ENCODE measurements at places on chromosomes 3 and 15.

GRCh38 chr3:121648219-121648958 lies 12.3 kb downstream of the HCLS1 start:
- no peak for DNase-seq

- no peak for DNase-seq
Observed at GRCh38 chr3:181487236-181487978, 224.3 kb upstream of the SOX2 start.

- no peak for DNase-seq
Observed at GRCh38 chr15:88512078-88512477, 34.4 kb downstream of the DET1 start.

DNA sequence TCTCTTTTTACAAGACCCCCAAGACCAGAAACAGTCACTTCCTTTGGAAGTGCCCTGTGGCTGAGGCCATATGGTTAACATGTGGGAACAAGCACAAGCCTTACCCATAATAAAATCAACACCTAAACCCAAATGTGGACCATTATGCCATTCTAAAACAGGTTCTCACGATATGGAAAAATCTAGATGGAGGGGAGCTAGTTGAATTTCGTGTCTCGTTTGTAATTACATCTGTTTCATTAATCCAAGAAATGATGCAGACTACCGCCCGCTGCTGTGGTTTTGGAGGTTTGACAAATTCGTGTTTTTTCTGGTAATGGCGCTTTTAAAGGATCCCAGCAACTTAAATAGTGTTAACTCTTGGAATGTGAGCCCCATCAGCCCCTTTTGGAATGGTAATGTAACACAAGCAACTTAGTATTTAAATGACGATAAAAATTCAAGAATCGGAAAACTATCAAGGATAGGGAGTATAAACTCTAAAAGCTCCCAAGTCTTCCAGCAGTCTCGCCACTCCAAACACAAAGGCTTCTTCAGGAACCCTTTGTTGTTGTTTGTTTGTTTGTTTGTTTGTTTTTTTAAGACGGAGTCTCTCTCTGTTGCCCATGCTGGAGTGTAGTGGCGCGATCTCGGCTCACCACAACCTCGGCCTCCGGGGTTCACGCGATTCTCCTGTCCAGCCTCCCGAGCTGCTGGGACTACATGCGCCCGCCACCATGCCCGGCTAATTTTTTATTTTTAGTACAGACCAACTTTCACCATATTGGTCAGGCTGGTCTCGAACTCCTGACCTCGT lies 1.1 kb downstream of the CNBP start:
- no peak for DNase-seq
